Glutamatergic neuron (in vitro differentiated cells): ENCODE measurements at places on chromosomes 12 and 14.

- DNase-seq: no peak
Observed at GRCh38 chr12:2049604-2050540, 2.9 kb upstream of the CACNA1C start.

DNA sequence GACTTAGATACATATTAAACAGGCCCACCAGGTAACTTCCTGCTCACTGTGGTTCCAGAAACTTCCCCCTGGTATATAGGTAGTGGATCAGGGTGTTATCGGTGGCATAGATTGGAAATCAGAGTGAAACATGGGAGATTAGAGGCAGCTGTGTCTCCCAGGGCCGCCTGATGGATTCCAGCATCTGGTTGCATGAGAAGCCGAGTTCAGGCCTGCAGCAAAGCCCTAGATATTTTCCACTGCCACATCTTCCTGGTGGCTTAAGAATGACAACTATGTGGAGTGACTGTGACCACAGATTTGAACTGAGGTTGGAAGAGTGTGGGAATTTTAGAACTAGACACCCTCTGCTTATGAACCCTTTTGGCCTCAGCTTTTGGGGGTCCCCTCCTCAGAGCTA is 184.8 kb upstream of the NTF3 start:
- DNase-seq: no peak

GRCh38 chr12:103571286-103571685 is 15.8 kb upstream of the STAB2 start:
- DNase-seq: peak; percentile 44

GRCh38 chr14:99681832-99682148 is 2.3 kb upstream of the CYP46A1 start:
- no peak for DNase-seq

DNA sequence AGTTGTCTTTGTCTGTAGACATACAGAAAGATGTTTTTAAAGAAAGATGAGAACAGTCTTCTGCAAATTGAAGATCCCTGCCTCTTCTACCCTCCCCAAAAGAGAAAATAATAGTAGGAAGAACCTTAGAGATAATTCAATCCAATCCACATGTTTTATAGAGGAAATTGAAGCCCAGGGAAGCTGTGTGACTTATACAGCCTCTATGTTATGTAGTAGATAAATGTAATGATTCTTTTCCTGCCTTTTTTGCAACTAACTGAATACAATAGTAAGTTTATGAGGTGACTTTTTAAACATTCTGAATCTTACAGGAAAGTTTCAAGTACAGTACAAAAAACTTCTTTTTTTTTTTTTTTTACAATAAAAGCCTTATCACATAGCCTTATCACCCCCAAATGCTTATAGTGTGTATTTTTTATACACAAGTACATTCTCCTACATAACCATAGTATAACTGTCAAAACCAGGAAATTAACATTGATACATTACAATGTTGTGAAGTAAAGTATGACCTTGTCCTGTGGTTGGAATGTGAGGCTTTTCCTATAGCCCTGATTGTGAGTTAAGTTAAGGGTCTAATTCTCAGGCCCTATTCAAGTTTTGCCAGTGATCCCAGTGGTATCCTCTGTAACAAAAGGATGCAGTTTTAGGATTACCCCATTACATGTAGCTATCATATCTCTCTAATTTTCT is 94.4 kb downstream of the FIGNL2 start:
- no peak for DNase-seq

DNA sequence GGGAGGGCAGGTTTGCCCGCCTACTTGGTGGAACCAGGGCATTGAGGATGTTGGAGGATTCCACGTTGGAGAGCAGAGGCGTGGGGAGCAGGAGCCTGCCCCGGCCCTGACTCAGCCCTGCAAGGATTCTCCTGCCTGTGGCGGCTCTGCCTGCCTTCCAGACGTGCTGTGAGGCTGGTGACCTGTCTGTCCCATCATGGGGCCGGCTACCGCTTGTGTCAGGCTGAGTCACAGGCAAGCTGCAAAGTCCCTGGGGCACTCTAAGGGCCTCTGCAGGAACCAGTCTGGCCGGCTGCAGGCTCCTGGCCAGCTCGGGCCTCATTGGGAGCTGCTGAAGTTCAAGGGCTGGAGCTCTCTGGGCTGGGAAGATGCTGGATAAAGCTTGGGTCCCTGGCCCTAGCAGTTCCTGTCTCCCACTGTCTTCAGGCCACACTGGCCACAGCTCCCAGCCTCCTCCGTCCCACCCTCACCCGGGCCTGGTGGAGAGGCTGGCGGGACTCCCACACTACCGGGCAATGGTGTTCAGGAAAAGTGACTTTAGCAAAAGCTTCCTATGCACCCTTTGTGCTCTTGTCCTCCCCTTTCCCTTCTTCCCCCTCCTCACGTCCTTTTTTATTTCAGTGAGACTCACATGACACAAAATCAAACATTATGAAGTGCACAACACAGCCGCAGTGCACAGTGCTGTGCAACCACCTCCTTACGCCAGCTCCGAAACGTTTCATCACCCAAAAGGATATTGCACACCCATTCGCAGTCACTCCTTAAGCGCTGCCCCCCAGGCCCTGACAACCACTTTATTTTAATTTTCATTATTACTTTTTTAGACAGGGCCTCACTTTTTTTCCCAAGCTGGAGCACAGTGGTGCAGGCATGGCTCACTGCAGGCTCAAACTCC is 22.0 kb upstream of the ULK1 start:
- no peak for DNase-seq

DNA sequence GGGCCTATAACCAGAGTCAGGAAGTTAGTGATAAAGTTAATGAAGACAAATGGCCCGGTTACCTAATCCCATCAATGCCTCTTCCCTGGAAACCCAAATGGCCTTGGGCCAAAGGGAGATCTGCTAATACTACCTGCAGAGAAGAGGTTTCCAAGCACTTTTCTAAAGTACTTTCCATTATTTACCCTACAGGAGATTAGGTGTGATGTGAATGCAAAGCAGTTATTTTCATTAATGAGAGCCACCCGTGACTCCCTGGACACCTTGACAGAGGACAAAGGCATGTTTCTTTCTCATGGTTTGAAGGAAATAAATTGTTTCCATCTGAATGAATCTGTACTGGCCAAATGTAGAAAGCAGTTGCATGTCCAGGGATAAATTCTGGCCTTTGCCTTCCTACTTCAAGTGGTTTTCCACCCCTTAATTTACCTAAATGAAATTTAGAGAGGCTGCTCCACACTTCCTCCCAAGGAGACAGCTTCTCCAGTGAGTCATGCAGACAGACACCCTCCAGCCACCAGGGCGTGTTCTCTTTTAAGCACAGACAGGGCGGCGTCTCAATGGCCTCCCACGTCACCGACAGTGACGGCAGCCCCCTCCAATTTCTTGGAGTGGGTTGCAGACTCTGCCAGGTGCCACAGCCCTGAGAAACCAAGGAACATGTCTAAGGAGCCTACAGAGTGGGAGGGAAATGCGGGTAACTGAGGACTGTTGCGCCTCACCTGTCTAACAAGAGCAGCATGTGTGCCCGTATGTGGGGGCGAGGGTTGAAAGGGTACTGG is 43.9 kb upstream of the GNPNAT1 start:
- DNase-seq: no peak

DNA sequence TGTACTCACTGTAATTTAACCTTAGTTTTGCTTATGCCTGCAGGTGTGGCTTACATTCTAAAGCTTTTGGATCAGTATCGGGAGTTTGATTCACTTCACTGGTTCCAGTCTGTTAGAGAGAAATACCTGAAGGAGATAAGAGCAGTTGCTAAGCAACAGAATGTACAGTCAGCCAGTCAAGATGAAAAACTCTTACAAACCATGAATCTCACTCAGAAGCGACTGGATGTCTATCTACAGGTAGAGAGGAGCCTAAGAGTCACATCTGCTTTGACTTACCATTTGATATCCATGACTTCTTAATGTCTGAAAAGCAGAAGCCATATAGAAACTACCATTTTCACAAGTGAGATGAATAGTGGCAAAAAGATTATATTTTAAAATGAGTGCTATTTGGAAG is 56.5 kb downstream of the WASHC4 start:
- no peak for DNase-seq

- DNase-seq: no peak
Observed at GRCh38 chr12:95396849-95397468, 77.0 kb upstream of the METAP2 start.

DNA sequence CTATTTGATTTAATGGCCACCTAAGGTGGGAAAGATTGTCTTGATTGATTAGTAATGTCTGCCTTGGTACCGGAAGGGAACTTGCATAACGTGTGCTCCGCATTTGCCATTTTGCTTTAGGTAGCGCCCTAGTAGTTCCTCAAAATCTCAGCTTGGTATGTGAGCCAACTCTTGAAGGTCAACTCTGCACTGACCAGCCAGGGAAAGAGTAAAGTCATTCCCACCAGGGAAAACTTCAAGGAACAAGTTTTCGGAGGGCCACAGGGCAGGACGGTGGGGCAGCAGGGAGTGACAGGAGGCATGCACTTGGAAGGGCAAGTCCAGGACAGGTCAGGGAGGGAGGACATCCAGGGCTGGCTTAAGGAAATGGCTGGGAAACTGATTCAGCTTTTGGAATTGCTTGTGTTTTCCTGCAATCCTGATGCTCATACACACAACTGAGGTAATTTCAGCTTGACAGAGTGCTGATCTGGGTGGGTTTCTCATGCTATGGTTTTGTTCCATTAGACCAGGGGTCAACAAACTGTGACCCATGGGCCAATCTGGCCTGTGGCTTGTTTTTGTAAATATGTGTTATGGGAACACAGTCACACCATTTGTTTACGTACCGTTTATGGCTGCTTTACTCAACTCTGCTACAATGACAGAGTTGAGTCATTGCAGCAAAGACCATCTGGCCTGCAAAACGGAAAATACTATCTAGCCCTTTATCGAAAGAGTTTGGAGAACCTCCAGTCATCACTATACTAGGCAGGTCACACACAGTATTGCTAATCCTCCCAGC is 184.5 kb downstream of the RBM19 start:
- no peak for DNase-seq

DNA sequence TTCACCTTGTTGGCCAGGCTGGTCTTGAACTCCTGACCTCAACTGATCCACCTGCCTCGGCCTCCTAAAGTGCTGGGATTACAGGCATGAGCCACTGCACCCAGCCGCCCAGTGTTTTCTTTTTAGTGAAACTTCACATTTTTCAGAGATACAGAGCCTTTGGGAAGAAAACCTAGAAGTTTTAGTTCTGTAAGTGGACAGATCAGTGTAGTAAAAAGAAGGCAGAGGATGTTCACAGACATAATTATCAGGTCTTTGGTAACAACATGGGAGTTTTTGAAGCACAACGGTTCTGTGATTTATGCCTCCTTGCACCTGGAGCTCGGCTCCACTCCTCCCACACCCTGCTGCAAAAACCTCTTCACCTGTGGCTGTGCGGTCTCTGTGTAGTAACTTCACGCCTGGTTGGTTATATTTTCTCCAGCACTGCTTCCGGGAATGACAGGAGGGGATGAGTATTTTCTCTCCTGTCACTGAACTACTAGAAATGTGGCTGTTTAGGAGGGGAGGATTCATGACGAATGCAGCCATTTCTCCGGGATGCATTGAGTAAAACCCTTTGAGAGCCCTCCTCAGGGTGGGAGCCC is 67.0 kb downstream of the ARF6 start:
- no peak for DNase-seq

GRCh38 chr12:48883305-48884161 is 17.9 kb upstream of the RND1 start:
- no peak for DNase-seq

GRCh38 chr12:101375573-101375972 is 32.0 kb downstream of the ARL1 start:
- no peak for DNase-seq

- DNase-seq: peak; percentile 40
Observed at GRCh38 chr12:94561943-94562411, 88.4 kb downstream of the TMCC3 start.

- no peak for DNase-seq
Observed at GRCh38 chr12:114604606-114605005, 79.4 kb downstream of the TBX3 start.

GRCh38 chr12:8564656-8565055 is 24.0 kb upstream of the CLEC4E start:
- no peak for DNase-seq

- DNase-seq: no peak
Observed at GRCh38 chr14:64745511-64746091, 41.4 kb downstream of the PLEKHG3 start.

DNA sequence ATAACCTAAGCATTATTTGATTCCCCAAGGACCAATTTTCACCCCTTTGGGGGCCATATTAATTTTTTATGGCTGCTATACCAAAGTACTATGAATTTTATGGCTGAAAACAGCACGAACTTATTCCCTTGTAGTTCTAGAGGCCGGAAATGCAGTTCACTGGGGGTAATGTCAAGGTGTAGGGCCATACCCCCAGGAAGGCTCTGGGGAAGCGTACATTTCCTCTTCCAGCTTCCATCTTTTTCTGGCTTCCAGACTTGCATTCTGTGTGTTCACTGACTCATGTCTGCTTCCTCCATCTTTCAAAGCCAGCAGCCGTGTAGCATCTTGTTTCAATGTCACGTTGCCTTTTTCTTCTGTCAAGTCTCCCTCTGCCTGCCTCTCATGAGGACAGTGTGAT is 133.5 kb downstream of the BICD1 start:
- no peak for DNase-seq

DNA sequence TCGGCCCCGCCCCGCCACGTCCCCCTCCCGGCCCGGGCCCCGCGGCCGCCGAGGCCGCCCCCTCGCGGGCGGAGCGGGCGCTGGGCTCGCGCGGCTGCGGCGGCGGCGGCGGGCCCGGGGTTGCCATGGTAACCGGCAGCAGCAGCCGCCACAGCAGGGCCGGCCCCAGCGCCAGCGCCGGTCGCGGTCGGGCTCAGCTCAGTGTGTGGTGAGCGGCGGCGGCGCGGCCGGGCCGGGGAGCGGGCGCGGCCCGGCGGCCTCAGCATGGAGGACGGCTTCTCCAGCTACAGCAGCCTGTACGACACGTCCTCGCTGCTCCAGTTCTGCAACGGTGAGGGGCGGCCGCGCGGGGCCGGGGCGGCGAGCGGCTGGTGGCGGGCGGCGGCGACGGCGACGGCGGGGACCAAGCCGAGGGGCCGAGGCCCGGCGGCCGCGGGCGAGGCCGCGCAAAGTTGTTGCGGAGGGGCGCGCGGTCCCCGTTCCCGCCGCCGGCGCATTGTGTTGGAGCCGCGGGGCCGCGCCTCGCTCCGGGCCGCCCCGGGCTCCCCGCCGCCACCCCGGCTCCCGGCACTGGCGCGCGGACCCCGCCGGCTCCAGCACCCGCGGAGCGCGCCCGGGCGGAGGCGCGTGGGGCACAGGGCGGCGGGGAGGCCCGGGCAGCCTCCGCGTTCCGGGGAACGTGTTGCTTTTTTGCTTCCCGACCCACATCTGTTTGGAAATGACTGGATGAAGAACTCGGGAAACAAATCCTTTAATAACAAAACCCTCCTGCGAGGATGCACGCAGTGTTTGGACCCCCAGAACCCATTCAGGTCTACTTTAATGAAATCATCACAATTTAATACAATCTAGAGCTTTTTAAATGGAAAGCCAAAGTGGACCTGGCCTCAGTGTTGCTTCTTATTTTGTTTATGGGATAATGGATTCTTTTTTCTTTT is at the start of gene EML1:
Gene EML1 (plus strand): TSS at position 201 of the 938 bp plus-strand sequence. CDS start 64 bp downstream, at position 265.
- DNase-seq: peak; percentile 93

GRCh38 chr12:75631831-75632230 is 120.4 kb upstream of the KRR1 start:
- DNase-seq: no peak

- DNase-seq: no peak
Observed at GRCh38 chr14:68367536-68367935, 425.3 kb downstream of the ZFP36L1 start.

GRCh38 chr14:29111554-29111953 is 345.0 kb downstream of the FOXG1 start:
- no peak for DNase-seq

- DNase-seq: no peak
Observed at GRCh38 chr14:88179716-88180115, 143.4 kb downstream of the KCNK10 start.

GRCh38 chr14:76997257-76997970 is 31.1 kb downstream of the IRF2BPL start:
- DNase-seq: no peak

- DNase-seq: no peak
Observed at GRCh38 chr12:90360300-90360699, 594.7 kb downstream of the CCER1 start.
